ENCODE measurements at places on chromosomes 7 and 10. TPM values are rescaled to one million over a fixed set of nuclear protein-coding genes. Genes with fewer than 3 reads are reported as not detected.

- no peak for DNase-seq
Observed at GRCh38 chr7:37439653-37440026, 9.0 kb downstream of the ELMO1 start.

- DNase-seq = no peak
Observed at GRCh38 chr10:114718374-114718773, 60.3 kb upstream of the ABLIM1 start.

DNA sequence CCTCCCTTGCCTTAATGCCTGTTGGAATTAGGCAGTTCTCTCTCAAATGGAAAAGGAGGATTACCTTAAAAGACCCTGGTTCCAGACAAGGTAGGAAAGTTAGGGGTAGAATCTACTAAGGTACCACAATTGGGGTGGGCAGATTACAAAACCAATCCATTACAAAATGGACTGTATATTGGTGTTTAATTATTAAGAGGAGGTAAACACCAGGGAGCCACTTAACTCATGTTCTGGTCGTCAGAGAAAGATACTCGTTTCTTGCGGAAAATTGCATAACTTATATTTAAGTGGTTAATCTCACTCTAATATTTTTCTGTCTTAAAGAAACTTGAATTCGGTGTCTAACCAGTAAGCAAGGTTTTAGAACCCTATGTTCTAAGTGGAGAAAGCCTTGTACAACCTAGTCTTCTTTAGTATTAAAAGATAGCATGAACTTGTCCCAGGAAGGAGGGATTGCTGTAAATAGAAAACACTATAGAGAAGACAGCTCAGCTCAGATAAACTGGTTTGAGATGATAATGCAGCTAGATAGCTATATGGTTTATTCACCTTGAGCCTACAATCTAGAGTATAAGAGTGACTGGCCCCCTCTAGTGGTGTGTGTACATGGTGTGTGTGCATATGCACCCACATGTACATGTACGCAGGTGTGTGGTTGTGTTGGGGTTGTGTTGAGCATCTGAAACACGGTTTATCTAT is 58.0 kb upstream of the STRIP2 start:
- no peak for DNase-seq

Gene CPVL
- 13.4 TPM for total RNA-seq

DNA sequence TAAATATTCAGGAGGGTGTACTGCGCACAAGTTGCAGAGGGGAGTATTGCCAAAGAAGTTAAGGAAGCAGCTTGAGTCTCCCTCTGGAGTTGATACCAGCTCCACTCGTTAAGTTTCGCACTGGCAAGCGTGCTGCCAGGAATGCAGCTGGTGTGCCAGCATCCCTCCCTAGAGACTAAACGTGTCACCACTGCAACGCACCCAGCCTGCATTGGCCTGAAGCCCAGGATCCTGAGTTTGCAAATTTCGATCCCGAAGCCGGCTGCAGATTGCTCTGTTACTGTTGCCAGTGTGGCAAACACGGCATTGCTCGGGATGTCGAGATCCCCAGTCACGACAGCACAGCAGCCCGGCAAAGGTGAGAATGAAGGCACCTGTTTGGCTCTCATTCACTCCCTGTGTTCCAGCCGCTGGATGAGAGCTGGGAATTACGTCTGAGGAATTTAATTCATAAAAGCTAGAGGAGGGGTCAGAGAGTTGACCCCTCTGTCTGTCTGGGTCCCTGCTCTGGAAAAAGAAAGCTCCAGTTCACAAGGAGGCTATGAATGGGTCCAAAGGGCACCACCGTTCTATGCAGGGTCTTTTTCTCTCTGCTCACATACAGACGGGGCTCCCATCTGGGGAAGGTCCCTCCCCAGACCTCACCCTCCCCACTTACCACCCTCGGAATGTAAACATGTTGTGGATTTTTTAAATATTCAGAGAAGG is 61.0 kb downstream of the NRP1 start:
- peak; percentile 81 for DNase-seq

DNA sequence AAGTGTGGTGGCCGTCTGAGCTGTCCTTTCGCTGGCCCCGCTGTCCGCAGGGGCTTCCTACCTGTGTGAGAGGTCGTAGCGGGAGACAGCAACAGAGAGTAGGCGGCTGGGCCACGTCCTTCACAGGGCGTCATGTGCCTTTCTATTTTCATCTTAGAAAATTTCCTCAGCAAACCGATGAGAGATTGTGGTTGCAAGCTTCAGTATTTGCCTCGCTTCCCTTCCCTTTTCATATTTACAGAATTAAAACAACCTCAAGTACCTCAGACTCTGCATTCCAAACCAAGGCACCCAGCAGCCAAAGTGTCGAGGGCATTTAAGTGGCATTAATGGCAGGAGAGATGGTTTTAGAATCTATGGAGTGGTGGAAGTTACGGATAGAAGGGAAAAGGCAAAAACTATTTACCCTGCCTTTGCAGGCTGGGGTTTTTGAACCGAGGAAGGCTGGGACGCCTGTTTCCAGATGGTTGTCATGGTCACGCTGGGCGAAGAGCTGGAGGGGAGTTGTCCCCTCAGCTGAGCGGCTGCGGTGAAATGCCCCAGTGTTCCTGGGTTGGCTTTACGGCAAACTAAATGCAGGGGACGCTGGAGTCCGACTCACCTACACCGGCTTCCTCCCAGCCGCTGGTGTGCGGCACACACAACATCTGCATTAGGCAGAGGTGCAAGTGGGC is 41.9 kb downstream of the WIPI2 start:
- DNase-seq = no peak

DNA sequence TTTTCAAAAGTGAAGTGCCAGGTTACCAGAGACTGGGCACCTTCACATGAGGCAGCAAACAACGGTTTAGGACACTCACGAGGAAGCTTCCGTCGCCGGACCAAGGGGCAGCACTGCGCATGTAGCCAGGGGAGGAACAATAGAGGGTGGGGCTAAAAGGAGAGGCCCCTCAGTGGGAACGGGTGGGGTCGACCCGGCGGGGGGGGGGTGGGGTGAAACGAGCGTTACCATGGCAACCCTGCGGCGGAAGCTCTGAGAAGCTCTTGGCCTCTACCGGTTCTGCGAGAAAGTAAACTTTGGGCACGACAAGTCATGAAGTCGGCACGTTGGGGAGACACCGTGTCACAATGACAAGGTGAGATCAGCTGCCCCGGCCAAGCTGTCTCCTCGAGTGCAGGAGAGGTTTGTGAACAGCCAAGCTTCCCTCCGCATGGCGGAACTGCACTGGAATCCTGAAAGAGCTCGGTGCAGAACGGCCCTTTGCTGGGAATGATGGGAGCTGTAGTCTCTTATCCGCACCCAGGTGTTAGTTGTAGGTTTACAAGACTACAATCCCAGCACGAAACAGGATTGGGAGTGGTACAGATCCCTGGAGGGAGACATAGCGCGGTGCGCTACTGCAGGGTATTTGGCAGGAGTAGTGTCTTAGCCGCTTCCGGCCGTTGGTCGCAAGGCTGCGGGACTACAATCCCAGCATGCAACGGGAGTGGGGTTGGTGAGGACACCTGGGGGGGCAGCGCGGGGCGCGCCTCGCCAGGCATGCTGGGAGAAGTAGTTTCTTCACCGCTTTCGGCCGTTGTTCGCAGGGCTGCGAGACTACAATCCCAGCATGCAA is 72.8 kb upstream of the ZNF722 start:
- peak; percentile 80 for DNase-seq

Gene NUTM2E
- total RNA-seq = not detected

Gene WDR91
- 23.1 TPM for total RNA-seq

Gene CUZD1
- 0.48 TPM for total RNA-seq

Gene FHIP2A
- total RNA-seq = 32.3 TPM

- DNase-seq = no peak
Observed at GRCh38 chr7:158595068-158595467, 7.4 kb upstream of the PTPRN2 start.

Gene CEP41
- 7.0 TPM for total RNA-seq

DNA sequence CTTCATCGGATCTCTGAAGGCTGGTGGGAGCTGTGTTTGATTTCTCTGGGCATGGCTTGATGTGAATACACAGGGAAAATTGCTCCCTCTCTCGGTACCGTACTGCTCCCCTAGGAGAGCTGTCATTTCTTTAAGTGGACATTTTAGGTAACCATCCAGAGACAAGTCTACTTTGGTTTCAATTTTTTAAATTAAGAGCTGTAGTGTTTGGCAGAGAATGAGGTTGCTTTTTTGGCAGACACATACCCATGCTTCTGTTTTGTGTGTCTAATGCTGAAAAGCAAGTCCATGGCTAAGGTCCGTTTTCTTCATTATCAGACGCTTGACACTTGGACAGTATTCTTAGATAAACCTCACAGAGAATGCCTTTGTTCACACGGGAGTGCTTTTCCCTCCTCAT is 61.3 kb upstream of the TRIL start:
- DNase-seq = no peak

DNA sequence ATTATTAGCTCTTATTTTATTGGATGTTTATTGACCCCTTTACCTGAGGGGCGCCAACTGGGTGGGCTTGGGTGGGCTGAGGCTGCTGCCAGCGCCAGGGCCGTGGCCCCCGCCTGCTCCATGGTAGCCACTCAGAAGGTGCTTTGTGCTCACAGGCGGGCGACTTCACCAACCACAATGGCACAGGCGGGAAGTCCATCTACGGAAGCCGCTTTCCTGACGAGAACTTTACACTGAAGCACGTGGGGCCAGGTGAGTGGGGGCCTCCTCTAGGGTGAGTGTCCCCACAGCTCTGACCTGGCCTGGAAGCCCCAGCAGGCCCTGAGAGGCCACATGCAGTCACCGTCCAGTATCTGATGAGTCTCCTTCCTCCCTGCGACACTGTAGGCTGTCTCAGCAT is 4.1 kb downstream of the PPIF start:
- no peak for DNase-seq

Gene PRRT4
- total RNA-seq = 3.8 TPM

GRCh38 chr10:47443145-47443544 is 40.8 kb downstream of the ANXA8 start:
- DNase-seq = peak; percentile 53

DNA sequence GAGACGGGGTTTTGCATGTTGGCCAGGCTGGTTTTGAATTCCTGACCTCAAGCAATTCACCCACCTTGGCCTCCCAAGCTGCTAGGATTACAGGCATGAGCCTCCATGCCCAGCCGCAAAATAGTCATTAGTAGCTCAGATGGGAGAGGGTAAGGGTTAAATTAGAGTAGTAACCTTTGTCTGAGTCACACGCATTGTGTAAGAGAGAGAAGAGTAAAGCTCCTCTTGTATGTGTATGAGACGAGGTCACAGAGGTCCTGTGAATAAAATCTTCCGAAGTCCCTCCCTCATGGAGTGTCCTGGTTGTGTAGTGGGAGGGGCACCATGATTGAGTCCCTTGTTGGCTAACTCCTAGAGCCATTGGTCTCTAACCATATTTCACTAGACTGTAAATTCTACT is 85.2 kb upstream of the CDC14C start:
- DNase-seq = no peak

Gene ANKIB1
- 61.3 TPM for total RNA-seq

GRCh38 chr7:16918288-16918895 is 36.6 kb upstream of the AGR3 start:
- DNase-seq = no peak

Gene EN2
- total RNA-seq = 0.33 TPM

- no peak for DNase-seq
Observed at GRCh38 chr7:2737771-2738540, 50.0 kb downstream of the AMZ1 start.

Gene PIP4K2A
- 36.6 TPM for total RNA-seq

- no peak for DNase-seq
Observed at GRCh38 chr10:30182191-30183054, 123.0 kb upstream of the JCAD start.

DNA sequence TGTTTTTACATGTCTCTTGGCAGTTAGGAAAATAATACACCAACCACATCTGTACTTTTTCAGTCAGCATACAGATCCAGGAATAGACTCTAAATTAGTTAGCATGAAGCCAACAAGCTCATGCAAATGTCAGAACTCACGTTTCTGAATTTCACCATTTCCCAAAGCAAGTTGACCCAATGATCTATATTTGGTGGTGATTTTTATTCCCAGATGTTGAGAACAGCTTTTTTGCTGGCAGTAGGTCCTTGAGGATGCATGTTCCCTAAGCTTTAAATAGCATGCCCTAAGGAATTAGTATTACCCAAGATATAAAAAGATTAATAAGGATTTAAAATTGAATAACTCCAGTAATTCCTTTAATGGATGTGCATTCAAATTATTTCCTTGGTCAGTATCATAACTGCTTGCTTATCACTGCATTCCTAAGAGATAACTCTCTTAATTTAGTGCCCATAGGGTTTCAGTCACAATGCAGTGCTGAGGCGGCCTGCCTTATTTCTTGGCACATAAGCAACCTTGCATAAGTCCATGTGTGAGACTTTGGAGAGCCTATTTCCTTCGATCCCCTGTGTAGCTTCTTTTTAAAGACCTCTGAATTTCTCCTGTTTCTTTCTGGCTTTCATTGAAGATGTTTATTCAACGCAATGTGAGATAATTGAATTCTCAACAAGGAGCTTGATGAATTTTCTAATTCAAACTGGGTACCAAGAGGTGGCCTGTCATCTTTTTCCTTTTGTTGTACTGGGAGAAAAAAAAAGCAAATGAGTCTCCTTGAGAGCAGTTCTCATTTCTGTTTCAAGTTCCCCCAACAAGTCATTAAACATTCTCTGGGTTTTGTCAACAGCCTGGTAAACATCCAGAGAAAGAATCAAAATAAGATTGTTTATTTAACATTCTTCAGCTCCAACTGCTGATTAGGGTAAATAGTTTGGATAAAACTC is 135.3 kb upstream of the MEOX2 start:
- DNase-seq = no peak

DNA sequence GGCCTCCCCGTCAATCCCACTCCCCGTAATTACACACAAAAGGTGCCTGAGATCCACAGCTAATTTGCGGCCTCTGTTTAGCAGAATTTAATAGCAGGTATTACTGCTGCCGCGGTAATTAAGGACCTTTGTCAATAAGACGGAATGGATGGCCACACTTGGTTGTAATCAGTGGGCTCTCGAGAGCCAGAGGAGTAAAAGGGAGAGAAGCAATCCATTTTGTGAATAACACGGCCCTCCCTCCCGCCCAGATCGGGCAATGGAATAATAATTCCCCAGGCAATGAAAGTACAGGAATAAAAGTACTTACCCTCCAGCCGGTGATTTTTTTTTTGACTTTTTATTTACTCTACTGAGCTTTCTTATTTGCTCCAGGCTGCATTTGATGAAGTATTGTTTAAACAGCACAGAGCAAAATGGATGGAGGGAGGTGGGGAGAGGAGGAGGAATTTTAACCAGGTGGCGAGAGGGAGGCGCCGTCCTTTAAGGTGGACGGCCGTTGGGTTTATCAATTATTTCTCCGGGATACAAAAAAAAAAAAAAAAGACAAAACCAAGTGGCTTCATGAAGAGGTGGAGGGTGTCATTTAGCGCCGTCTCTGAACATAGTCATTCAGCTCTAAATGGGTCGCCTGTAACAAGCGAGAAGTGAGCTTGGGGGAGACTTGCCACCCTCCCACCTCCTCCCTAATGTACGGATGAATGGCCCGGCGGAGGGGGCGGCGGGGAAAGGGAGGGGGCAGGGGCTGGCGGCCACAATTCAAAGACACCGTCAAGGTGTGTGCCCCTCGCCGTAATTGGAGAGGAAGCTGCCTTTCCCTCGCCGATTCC is 120.3 kb downstream of the BUB3 start:
- no peak for DNase-seq
